ENCODE measurements at places on chromosomes 7 and 10.

DNA sequence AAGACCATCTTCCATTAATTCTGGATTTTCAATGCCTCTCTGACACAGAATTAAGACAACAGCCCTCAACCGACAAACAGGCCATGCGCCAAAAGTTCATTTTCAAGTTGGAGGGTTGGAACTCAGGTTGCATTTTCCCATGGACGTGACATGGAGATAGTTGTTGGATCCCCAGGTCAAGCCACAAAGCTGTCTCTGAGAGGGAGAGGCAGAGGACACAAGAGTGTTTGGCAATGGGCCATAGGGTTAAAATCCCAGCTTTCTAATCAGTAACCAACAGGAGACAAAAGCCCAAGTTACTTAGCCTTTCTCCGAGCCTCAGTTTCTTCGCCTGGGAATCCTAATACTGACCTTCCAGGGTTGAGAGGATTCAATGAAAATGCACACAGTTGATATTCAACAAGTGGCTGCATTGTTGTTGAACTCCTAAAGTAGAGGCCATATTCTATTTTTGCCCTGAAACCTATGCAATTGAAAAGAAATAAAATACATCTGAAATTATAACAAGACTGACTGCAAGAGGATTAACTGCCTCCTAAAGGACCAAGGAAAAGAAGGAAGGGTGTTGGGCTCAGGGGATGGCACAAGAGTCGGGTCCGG lies 44.3 kb downstream of the SORBS1 start:
- no peak for DNase-seq

GRCh38 chr7:131363719-131364118 lies 36.0 kb downstream of the MKLN1 start:
- DNase-seq = no peak

DNA sequence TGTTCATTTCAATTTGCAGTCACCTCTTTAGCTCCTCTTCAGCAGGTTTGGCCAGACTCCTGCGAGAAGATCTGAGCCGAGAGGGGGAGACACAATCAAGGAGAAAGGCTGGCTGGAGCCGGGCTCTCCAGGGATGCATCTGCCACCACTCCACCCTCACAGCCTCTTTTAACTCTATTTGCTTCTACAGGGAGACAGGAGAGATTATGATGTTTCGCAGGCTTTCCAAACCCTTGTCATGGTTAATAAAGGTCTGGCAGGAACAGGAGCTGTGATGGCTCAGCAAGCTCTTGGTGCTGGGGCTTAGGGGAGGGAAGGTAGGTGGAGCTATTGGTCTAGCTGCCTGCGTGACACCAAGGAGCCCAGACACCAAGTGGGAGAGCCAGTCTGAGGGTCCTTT lies 448.1 kb upstream of the PODXL start:
- DNase-seq = peak; percentile 83

DNA sequence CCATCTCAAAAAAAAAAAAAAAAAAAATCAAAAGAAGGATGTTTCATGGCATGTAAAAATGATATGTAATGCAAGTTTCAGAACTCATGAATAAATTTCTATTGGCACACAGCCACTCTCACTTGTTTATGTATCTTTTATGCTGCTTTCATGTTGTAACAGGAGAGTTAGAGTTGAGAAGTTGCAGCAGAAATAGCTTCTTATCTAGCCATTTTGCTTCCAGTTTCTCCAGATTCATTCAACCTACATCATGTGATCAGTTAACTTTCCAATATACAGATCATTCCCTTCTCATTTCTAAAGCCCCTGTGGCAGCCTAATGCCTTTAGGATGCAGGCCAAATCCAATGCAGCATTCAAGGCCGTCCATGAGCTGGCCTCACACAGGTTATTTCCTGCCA lies 30.4 kb downstream of the ZNF786 start:
- DNase-seq = no peak

DNA sequence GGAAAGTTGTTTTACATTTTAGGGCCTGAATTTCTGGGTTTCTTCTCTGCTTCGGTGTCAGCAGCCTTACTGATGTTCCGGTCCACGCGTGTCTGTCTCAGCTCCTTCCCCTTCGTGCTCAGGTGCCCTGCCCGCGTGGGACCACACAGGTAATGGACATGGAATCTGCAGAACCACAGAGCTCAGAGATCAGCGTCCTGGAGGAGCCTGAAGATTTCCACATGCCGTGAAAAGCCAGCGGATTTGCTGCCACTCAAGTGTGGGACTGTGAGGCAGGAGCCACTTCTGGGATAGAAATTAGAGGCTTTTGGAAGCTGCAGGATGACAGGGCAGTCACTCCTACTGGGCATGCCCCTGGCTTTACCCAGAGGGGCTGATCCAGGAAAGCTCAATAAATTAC lies 666.1 kb upstream of the FOXK1 start:
- no peak for DNase-seq

- no peak for DNase-seq
Measured at GRCh38 chr10:100330079-100330478, at the start of gene PKD2L1. Gene PKD2L1, minus strand, starts transcription at chr10:100330228. Its CDS starts 125 bp downstream, at chr10:100330103.

DNA sequence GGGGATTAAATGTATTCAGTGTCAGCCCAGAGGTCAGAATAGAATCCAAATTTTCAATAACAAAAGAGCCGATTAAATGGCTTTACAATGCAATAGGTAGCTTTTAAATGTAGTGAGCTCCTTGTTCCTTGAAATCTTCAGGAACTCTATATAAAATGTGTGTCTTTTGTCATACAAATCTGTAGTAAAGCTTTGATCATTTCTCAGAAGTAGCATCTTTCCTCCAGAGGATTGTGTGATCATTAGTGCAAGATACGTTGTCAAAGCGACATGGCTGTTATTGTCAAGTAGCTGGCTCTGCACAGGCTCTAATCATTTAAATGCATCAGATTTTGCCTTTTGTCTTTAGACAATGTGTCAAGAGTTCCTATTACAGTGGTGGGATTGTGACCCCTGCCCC lies 116.1 kb upstream of the NAMPT start:
- no peak for DNase-seq

DNA sequence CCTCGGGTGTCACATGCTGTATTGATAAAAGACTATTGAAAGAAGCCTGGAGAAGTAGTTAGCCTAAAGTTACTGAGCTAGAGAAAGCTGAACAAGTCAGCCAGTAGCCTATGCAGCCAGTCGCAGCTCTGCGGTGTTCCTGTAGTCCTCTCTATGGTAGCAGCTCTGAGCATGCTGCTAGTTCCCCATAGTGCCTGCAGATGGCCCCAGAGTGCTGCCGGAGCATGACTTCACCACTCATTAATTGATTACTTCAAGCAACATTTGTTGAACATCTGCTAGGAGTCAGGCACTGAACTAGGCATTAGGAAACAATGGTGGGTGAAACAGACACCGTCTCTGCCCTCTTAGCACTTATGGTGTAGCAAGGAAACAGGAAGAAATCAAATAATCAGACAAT lies 422.7 kb downstream of the SORCS3 start:
- peak; percentile 1 for DNase-seq

- peak; percentile 24 for DNase-seq
Measured at GRCh38 chr7:9600974-9601373, 1167.6 kb downstream of the NXPH1 start.

- DNase-seq = no peak
Measured at GRCh38 chr10:76150139-76150875, 718.9 kb downstream of the LRMDA start.

- no peak for DNase-seq
Measured at GRCh38 chr7:83821866-83822265, 172.9 kb upstream of the SEMA3E start.

- no peak for DNase-seq
Measured at GRCh38 chr10:119090968-119091367, 10.4 kb upstream of the EIF3A start.

DNA sequence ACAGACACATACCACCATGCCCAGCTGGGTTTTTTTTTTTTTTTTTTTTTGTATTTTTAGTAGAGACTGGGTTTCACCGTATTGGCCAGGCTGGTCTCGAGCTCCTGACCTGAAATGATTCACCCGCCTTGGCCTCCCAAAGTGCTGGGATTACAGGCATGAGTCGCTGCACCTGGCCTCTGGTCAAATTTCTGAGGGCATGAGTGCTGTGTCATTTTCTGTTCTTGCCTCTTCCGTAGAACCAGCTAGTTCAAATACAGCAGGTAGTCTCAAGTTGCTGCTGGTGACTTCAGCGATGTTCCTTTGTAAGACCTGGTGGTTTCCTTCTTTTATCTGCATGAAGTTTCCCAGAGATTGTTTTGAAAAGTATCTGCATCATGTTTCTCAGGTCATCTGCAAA lies 134.8 kb upstream of the SHH start:
- DNase-seq = no peak

GRCh38 chr10:97333351-97333600 lies 1.3 kb downstream of the FRAT2 start:
- DNase-seq = no peak

DNA sequence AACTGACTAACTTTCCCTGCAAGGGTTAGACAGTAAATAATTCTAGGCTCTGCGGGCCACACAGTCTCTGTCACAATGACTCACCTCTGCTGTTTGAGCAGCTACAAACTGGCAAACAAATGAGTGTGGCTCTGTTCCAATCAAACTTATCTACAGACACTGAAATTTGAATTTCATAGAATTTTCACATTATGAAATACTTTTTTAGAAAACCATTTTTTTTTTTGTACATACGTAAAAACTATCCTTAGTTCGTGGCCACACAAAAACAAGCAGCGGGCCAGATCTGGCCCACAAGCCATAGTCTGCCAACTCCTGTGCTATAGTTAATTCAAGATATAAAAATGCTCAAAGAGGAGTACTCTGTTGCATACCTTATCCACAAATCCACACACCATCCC lies 32.6 kb downstream of the PIP4K2A start:
- no peak for DNase-seq

GRCh38 chr7:82605247-82605864 lies 161.8 kb upstream of the CACNA2D1 start:
- no peak for DNase-seq

- peak; percentile 39 for DNase-seq
Measured at GRCh38 chr7:131546583-131547141, 9.8 kb downstream of the PODXL start.

GRCh38 chr10:71486484-71487114 lies 89.9 kb downstream of the CDH23 start:
- no peak for DNase-seq

DNA sequence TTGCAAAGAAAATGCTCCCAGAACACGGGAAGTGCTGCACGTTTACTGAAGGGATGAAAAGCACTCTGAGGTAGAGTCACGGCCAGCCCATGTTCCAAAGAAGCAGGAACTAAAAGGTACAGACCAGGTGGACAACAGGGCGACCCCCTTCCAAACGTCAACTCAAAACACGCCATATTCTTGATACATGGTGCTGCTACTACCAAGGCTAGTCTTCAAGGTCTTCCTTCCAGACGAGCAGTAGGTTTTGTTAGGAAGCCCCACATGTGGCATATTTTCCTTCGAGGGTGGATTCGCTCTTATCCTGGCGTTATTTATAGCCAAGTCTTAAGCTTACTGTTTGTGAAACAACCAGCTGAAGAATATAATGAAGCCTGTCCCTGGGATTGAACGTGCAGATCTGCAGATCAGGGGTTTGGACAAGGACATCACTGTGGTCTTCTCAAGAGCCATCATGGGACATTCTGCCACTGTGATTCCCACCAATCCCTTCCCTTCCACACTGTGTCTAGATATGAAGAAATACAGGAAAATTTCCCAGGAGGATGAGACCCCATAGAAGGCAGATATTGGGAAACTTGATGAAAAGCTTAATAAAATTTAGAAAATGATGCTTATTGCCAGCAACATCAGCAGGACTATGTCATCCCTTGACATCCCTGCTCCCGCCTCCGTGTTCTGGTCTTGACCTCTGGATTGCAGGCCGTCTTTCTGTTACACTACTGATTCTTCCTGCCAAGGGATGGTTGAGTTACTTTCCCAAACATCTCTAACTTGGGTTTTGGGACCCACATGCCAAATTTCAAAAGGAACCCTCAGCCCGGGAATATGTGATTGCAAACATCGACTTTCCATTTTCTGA lies 734.4 kb downstream of the PARD3 start:
- DNase-seq = no peak

DNA sequence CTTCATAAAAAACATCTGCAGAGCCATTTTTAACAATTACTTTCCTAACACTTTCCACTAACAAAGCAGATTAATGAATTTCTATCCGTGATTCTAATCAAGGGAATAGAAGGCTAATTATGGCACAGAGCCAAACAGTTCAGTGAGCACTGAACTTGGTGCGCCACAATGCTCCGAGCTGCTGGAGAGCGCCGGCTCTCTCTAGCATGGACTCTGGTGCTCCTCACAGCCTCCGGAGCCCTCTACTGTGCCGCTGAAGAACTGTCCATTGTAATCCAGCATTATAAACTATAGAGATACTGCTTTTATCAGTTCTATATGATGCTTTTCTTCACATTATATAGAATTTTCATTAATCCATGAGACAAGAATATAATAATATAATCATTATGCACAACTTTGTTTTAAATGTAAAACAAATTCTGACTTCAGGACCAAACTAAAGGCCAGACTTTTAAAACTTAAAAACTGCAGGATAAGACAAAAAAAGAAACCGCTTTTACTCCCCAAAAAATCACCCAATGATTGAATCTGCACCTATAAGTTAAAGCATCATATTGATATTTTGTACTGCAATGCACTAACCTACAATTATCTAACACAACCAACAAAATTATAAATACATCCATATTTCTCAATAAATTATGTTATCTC lies 123.6 kb downstream of the RNF32 start:
- peak; percentile 27 for DNase-seq

GRCh38 chr10:101272229-101272868 lies 43.1 kb upstream of the LBX1 start:
- no peak for DNase-seq

GRCh38 chr10:89404104-89405047 lies 10.0 kb upstream of the IFIT5 start:
- DNase-seq = no peak

DNA sequence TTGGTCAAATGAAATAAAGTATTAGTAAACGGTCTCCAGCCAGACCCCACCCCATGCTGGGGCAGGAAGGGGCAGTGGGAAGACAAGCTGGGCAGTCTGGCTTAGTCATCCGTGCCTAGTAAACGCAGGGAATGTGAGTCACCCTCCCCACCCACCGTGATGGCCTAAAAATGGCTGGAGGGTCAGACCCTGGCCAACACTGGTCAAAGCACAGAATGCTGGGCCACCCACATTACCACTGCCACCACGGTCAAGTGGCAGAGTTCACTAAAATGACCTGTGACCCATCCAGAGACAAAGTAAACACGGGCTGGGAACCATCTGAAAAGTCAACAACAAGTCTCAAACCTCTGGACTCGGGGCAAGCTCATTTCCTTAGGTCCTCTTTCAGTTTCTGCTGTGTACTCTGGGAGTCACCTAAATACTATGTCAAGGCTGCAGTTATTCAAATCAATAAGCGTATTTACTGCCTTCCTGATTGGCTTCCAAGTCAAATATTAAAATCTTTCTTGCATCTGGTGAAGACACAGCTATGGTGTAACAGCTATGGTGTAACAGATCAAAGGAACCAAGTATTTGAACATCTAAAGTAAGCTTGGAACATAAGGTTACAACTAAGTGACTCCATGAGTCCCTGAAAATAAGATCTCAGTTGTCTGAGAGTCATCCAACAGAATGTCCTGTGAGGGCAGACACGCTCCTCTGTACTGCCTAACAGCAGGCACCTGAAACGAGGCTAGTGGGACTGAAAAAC lies 3.0 kb downstream of the ZFAND2A start:
- DNase-seq = no peak

DNA sequence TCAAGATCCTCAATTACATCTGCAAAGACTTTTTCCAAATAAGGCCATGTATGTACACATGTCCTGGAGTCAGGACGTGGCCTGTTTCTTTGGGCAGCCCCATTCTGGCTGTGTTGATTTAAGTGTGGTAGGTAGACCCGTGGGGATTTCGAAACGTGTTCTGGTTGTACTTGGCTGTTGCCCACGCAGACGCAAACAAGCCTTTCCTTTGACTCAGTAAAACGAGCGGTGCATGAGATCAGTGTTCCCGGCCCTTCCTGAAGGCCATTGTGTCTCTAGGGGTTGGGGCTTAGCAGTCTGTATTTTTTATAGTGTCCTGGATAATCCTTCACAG lies 64.8 kb upstream of the DNAJB6 start:
- DNase-seq = no peak
